CD4-positive, alpha-beta T cell treated with Interleukin-10 for 1 hour (primary cell): ENCODE measurements at places on chromosomes 2 and 18.
A peak's percentile ranks its signal among the peaks of the same experiment; 100 is the strongest.

GRCh38 chr18:73901151-73901550 lies 246.5 kb downstream of the FBXO15 start:
- DNase-seq = no peak

- no peak for DNase-seq
Observed at GRCh38 chr2:62347563-62348270, 151.8 kb downstream of the B3GNT2 start.

DNA sequence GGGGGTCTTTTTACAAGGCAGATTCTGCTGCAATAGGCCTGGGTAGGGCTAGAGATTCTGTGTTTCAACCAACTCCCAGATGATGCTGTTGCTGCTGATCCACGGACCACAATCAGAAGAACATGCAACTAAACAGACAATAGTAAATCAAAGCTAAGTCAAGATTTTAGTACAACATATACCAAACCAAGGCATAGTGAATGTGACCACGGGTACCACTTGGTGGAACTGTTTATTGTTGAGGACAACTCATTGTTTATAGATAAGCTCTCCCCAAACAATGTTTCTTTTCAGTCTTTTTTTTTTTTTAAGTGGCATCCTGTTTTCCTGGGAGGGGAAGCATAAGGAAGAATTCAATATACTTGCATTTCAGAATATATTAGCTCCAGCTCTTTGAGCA lies 36.0 kb upstream of the DARS1 start:
- DNase-seq = no peak

- no peak for DNase-seq
Observed at GRCh38 chr2:136215908-136216472, 98.0 kb upstream of the CXCR4 start.

DNA sequence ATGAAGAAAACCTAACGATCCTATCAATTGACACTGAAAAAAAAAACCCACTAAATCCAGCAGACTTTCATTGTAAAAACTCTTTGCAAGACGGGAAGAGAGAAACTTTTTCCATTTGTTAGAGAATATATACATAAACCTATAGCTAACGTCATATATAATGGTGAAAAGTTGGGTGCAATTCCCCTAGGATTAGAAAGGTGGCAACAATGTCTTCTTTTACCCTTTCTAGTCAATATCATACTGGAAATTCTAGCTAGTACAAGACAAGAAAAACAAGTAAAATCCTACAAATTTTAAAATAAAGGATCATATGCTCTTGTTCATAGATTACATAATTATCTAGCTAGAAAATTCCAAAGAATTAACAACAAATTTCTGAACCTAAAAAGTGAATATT lies 1596.5 kb upstream of the LRRTM1 start:
- no peak for DNase-seq

GRCh38 chr2:204441316-204441715 lies 104.0 kb upstream of the PARD3B start:
- DNase-seq = no peak

GRCh38 chr2:238138331-238139195 lies at the start of gene KLHL30:
Gene KLHL30, plus strand, starts transcription at chr2:238138668. Its CDS starts 2,087 bp downstream, at chr2:238140755.
- no peak for DNase-seq

DNA sequence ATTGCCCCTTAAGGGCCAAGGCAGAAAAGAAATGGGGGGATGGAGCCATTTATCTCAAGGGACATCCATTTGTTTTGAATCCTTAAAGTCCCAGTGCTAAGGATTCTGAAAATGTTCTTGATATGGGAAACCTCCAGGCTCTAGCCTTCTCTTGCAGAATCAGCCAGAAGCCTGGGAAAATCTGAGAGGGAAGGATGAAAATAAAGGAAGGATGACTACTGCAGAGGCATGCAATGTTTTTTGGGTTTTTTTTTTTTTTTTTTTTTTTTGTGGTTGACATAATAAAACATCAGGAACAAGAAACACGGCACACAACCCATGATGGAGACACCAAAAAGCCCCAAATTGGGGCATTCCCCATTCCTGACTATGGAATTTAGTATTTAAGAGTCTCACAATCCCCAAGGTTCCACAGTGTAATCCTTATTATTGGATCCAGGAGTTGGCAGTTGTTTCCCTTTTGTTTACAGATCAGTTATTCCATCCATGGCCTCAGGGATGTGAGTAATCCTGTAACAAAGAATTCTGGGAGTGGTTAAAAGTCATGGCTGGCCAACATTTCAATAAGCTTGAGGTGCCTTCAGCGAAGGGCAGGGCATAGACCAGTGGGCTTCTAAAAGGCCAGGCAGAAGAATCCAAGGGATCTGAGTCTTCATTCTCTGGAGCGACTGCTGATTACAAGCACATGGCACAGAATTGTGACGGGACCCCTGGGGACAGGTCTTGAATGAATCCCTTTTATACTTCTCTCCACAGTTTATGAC lies 337.5 kb downstream of the GULP1 start:
- no peak for DNase-seq

GRCh38 chr18:36405611-36406010 lies 108.1 kb downstream of the FHOD3 start:
- no peak for DNase-seq

GRCh38 chr2:85273738-85274731 lies 53.8 kb downstream of the TGOLN2 start:
- no peak for DNase-seq

GRCh38 chr2:230360028-230360427 lies 33.0 kb downstream of the SP140L start:
- DNase-seq = no peak

DNA sequence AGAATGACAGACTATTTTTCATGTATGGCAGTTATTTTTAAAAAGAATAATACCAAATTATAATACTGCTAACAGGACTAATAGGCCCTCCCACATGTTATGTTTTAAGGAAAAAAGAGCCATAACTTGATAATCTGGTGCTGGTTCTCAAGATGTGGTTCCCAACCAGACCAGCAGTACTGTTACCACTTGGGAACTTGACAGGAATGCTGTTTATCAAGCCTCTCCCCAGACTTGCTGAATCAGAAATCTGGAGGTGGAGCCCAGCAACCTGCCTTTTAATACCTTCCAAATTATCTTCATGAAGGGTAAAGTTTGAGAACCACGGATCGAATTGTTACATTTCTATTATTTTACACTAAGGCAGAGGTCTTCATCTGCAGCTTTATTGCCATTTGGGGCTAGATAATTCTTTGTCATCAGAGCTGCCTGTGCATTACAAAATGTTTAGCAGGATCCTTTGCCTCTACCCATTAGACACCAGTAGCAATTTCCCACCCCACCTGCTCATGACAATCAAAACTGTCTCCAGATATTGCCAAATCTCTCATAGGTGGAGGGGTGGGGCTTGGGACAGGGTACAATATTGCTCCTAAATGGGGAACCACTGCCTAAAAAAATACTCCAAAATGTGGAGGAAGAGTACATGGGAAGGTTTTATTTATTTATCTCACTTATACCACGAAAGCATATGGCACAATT lies 629.6 kb downstream of the ARHGAP15 start:
- DNase-seq = no peak

DNA sequence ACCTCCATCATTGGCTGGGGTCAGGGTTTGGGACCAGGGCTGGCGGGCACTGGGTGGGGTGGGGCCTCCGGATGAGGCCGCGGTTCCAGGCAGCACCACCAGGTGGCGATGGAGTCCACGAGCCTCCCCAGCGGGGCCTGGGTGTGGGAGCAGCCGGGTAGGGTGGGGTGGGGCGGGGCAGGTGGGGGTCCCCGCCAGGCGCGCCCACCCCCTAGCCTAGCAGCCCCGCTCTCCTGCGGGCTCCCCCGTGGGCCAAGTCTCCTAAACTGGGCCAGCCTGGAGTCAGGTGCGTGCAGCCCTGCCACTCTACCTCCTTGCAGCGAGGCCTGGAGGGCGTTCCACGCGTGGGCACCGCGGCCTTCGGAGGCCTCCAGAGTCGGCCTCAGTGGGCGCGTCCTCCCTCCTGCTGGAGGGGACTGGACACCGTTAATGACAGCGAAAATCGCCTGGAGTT lies 187.5 kb downstream of the TWIST2 start:
- peak; percentile 61 for DNase-seq

GRCh38 chr2:68653538-68653982 lies 10.2 kb downstream of the PROKR1 start:
- peak; percentile 30 for DNase-seq

DNA sequence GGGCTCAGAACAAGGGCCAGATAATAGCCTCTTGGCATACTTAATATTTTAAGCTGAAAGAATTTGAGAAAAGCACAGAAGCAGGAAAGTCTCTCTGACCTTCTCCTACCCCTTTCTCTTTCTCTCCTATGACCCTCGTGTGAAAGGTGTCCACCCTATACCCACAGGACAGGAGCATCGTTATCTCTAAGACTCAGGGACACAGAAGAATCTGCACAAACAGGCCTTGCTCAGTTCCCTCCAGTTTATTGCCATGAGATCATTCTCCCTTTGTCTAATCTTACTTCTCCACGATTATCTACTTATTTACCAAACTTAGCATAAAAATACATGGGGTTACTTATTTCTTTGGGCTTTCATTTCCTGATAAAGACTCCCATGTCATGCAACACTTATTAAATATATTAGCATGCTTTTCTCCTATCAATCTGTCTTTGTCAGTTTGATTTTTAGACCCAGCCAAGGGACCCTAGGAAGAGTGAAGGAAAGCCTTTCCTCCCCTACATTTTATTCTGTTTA lies 370.7 kb downstream of the DLGAP1 start:
- DNase-seq = no peak

GRCh38 chr2:180254872-180255271 lies 247.8 kb upstream of the CWC22 start:
- no peak for DNase-seq

DNA sequence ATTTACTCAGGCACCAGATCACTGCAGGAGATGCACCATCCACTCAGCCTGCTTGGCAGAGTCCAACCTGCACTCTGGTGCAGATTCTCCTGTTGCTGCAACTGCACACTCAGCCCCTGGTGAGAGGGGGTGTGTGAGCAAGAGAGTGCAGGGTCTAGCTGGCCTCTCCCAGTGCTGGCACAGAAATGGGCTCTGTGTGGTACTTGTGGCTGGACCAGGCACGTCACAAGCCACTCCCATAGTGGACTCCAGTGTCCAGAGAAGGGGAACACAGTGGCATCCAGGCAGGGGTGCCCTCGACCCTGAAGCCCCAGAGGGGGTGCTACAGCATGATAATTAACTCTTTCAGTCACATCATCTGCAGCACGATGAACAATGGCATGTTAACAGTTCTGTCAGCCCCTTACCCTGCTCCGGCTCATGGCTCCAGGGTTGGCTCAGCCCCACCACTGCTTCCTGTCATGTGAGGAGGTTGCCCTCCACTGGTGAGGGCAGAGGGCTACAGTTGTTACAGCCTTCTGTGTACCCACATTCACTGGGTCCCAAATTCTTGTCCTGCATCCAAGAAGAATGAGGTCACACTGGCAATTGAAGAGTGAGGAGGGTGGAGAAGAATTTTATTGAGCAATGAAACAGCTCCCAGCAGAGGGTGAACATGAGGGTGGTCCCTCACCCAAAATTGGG lies 135.7 kb downstream of the EVA1A start:
- no peak for DNase-seq

DNA sequence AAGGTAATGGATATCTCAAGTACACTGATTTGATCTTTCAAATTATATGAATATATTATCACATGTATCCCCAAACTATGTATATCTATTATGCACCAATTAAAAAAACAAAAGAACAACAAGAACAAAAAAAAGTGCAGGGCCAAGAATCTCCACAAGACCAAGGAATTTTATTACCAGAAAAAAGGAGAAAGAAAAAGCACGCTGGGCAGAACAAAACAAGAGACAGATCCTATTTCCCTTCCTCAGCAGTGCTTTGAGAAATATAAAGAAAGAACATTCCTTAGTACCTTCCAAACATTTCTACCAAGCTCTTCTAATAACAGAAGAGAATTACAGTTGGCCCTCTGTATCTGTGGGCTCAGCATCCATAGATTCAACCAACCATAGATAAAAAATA lies 144.7 kb upstream of the CREB1 start:
- DNase-seq = no peak

GRCh38 chr2:217459680-217460405 lies 543.0 kb downstream of the TNS1 start:
- DNase-seq = no peak

- DNase-seq = no peak
Observed at GRCh38 chr2:70985956-70986355, 7.5 kb downstream of the ANKRD53 start.
